Mammary epithelial cell (primary cell): ENCODE measurements at places on chromosomes 12 and 14.

- no peak for DNase-seq
Measured at GRCh38 chr14:41824441-41824840, 217.8 kb downstream of the LRFN5 start.

DNA sequence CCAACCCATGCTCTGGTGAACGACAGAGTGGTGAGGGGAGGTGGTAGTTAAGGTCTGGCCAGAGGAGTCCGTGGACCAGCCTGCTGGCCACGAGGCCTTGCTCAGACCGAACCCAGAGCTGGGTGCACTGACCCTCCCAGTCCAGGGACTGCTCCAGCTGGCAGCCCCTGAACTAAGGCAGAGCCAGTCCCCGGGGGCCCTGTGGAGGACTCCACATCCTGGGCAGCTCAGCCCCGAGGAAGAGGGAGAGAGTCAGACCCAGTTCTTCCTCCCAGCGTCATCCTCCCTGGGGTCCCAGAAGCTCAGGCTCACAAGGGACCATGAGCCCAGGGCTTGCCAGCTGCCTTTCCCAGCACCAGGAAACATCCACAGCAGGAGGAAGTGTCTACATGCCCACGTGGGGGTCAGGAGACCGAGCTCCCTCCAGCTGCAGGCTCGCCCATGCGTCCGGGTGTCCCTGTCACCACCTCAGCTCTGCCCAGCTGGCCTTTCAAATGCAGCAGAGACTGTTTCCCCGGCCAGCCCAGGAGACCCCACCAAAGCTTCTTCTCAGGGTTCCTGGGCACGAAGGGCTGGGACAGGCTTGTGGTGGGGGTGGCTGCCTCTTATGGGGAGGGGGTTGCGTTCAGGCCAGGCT lies 194.4 kb downstream of the KIF26A start:
- DNase-seq = no peak

- no peak for DNase-seq
Measured at GRCh38 chr12:79274501-79275064, 410.0 kb downstream of the SYT1 start.

DNA sequence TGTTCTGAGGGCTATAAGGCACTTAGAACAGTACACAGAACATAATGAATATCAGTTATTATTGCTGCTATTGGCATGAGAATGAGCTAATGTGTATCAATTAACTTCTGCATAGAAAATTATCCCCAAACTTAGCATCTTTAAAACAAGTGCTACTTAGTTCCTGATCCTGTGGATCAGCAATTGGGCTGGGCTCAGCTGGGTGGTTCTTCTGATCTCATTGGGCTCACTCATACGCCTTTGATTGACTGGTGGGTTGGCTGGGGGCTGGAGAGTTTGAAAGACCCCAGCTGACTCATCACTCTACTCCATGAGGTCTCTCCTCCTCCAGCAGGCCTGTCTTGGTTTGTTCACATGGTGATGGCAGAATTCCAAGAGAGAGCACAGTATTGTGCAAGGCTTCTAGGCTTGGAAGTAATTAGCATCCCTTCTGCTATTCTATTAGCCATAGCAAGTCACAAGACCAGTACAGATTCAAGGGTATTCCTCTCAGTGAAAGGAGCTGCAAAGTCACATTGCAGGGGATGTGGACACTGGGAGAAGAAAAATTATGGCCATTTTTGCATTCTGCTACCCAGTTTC lies 27.2 kb upstream of the HSPB8 start:
- no peak for DNase-seq

- DNase-seq = no peak
Measured at GRCh38 chr12:26179826-26180225, 15.5 kb upstream of the SSPN start.

GRCh38 chr12:21239866-21240265 lies 94.9 kb downstream of the SLCO1A2 start:
- DNase-seq = peak; percentile 4

DNA sequence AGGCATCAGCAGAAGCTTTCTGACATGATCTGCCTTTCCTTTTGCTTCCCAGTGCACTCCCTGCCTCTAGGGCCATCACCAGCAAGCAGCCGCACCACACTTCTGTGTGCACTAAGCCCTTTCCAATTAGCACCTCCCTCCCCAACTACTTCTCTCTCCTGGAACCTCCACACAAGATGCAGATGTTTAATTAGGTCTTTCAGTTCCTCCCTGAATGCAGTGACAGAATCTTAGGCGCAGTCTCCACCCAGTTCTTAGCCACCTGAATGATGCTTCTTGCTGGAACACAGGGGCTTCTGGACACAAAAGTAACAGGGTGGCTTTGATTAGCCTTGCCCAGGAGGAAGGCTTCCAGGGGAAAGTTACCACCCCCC lies 32.9 kb downstream of the NIN start:
- no peak for DNase-seq

DNA sequence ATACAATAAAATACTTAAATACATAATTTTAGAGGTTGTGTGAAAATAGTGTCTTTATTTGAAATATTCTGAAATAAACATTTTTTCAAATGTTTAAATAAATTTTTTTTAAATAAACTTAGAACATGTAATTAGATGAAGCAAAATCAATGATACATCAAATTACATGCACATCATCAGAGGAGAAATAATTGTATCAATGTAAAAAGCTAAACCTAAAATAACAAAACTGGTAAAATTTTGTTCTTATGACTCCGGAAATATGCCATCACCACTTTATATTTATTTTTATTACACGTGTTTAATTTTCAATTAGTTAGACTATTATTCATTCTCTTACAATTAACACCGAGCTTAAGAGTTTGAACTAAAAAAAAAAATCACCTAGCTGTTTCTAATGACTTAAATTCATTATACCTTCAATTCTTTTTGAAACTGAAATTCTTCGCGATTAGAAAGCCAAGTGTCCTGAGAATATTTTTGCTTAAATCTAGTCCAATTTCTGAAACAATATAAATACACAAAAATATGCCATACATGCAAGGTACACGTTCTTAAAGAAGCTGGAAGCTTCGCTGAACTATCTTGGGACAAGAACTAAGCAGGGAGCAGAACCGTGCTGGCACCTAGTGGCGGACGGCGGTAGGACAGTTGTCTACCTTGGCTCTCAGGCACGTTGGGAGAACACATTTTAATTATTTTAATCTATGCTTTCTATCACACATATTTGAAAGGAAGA lies 230.5 kb downstream of the SLC25A21 start:
- DNase-seq = peak; percentile 55

DNA sequence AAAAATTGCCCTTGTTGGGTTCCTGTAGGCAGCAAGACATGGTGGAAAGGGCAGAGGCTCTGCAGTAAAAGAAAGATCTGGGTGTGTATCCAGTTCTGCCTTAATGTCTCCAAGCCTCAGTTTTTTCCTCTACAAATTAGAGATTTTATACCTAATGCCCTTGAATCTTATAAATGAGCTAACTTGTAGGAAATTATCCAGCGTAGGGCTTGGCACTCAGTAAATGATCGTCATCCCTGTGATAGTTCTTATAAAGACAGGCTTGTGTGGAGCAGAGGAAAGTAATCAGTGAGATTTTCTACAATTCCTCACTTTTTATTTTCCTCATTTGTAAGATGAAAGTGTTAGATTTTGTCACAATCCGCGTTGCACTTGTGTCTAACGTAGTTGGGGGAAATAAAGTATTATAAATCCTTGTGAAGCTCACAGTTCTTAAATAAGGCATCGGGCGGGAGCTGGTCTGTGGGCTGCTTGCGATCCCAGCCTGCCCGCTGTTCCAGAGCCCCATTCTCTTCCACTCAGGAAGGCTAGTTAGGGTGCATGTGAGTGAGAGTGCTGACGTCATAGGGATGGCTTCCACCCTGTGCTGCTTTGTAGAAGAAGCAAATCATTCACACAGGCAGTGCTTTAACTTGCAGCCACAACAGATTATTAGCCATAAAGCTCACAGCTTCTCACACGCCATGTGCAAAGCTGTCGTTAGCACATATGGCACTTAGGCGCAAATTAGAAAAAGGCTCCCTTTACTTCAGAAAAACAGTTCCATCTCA lies 87.6 kb downstream of the EML1 start:
- DNase-seq = no peak

DNA sequence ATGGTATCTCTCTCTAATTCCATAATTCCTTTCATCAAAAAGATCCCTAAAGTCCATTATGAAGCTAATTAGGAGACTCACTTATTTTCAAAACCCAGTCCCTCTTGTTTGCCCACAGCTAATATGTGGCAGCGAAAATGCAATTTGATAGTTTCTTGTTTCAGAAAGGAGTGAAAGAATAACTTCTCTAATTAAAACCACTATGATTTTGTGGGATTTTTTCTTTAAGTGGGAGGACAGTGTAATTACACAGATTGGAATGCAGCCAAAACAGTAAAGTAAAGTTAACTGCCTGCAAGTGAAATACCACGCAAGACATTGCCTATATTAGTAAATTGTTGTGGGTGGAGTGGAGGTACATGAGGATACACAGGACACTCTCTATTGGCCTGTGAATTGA lies 50.0 kb downstream of the PTPRO start:
- no peak for DNase-seq

DNA sequence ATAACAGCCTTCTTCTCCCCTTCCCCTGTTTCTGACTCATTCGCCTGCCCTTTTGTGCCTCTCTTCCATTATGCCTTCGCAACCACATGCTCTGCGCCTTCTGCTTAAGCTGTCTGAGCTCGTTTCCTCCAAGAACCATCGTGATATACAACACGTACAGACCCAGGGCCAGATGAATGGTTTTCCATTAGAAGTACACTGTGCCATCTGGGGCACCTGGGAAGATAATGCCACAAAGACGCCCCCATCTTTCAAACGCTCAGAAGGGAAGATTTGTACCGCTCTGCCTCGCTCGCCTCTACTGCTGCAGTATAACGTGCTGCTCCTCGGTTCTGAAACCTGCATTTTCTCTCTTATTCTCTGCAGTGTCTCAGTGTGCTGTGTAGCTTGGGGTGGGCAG lies 470.9 kb upstream of the STXBP6 start:
- no peak for DNase-seq

DNA sequence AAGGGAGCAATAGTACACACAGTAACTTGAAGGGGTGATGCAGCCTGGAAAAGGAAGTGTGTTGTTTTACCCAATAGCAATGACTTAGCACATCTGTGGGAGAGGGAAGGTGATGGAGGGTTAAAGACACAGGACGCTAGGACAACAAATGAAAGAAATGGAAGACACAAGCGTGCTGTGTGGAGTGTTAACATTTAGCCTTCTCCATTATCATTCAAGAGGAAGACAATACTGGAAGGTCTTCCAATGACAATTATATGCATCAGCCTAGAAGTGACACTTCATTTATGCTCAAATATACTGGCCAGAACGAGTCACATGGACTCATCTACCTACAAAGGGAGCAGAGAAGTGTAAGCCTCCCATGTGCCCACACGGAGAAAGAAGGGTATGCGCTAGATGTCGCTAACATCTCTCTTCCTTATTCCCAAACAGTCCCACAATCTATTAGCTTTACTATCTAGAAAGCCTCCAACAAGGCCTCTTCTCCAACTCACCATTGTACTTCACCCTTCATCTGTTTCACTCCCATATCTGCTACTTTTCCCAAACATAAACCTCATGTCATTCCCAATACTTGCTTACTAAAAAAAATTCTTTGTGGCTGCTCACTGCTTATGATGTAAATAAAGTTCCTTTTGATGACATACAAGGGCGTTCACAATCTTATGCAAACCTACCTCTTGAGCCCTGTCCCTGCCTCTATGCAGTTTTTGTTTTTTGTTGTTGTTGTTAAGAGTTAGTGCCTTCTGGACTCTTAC lies 20.3 kb downstream of the PPM1H start:
- DNase-seq = no peak

GRCh38 chr14:61343471-61343870 lies 22.1 kb downstream of the PRKCH start:
- DNase-seq = no peak

DNA sequence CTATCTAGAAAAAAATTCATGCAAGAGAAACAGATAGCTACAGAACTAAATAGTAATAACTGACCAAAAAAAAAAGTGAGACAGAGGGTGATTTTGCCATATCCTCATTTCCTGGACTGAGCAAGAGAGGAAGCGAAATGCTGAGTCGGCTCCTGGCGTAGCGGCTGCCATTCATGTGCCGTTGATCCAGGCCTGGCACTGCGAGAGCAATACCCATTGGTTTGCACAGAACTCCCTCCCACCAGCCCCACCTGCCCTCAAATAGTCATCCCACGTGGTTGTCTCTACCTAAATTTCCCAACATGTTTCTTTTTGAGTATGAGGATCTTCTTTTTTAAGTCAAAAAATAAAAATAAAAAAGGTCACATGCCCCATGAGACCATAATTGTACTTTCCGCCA lies 9.4 kb upstream of the WNT5B start:
- DNase-seq = no peak

DNA sequence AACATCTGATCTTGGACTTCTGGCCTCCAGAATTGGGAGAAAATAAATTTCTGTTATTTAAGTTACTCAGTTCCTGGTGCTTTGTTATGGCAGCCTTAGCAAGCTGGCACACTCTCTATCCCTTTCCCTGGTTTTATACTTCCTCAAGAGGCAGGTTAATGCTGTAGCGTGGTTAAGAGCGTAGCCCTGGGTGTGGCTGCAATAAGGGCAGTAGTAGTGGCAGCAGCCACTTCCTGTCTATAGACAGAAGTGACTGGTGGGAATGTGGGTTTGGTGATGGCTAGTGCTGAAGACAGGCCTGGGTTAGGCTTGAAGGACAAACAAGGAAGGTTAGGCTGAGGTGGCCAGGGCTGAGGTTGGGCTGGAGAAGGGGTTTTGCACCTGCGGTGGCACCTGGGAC lies 3.6 kb upstream of the LGALS3 start:
- no peak for DNase-seq

DNA sequence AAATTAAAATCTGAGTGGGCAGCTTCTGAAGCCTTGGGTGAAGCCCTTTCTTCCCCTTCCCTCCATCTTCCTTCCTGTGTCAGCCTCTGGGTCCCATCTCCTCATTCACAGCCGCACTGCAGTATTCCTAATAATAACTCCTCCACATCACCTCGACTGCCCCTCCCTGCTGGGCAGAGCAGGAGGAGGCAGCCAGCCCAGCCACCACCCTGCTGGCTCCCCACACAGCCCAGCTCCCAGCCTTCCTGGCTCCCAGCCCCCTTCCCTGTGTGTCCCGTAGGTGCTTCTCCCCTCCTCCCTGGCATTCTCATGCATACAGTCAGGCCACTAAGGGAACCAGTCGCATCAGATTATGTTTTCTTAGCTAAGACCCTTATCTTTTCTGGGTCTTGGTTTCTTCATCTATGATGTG lies 3.7 kb downstream of the IFFO1 start:
- DNase-seq = no peak
